Activated effector memory CD4-positive, alpha-beta T cell treated with Interleukin-2 at 50 U/mL for 16 hours (primary cell): ENCODE measurements at places on chromosomes 3 and 15.

- no peak for DNase-seq
Measured at GRCh38 chr3:197212290-197212689, 86.1 kb downstream of the DLG1 start.

GRCh38 chr15:58292751-58293175 is 139.0 kb upstream of the LIPC start:
- DNase-seq, result no peak

DNA sequence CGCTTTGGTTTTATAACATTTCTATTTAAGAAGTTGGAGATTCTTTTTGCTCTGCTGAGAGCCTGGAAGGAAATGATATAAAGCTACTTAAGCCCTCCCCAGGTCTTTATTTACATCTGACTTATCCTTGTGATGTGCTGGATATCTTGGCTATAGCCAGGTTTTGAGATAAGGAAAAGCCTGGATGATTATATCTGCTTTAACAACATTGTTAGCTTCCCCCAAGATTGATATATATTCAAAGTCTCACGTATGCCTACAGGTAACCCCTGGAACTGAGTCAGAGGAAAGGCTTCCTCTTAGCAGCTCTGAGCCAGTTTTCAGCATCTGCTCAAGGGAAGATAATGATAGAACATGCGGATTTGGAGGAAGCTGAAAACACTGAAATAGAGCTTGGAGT is 61.5 kb upstream of the CRBN start:
- no peak for DNase-seq

- no peak for DNase-seq
Measured at GRCh38 chr3:40961104-40961857, 238.0 kb upstream of the CTNNB1 start.

GRCh38 chr3:130081351-130081881 is at the start of gene ALG1L2:
Gene ALG1L2, plus strand, starts transcription at chr3:130081831. Its CDS starts 186 bp downstream, at chr3:130082017.
- DNase-seq, result no peak

GRCh38 chr15:67048281-67049279 is 16.8 kb upstream of the SMAD3 start:
- DNase-seq, result no peak

DNA sequence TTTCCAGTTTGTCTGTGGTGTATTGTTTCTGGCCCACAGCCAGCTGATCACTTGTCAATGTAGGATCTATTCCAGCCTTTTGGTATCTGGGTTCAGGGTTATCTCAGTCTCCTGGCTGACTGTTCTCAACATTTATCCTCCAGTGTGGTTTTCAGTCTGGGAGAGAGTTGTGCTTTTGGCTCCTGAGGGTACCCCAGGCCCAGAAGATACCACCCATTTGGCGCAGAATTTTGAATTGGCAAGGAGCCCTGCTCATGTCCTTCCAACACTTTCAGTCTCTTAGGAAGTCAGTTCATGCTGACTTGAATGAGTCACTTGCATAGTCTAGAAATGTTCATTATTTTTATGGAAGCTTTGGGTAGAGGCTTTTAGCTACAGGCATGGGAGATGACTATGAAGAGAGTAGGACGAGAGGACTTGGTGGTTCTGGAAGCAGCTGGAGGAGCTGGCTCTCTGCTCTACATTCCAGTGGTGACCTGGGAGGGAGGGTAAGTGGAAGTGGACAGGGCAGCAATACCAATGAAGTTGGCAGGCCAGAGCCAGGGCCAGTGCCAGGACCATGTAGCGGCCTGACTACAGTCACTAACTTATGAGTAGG is 7.2 kb downstream of the POLR2H start:
- no peak for DNase-seq

DNA sequence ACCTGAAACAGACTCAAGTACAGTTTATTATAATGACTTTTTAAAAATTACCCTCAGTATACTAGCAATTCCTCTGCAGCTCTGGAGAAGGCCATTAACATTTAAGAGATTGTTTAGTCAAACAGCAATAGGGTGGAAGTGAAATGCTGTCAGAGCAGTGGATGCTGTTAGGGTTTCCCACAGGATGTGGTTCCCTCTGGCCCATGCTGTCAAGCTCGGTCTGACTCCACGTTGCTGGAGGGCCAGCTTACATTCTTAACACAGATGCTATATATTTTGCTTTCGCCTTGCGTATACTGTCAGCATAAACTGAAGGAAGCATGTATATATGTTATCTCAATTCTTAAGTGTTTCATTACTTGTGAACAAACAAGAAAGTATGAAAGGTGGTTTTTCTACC is 231.1 kb upstream of the COL8A1 start:
- no peak for DNase-seq
